Type B pancreatic cell (in vitro differentiated cells): ENCODE measurements at places on chromosomes 1 and 21. TPM values are rescaled to one million over a fixed set of nuclear protein-coding genes. Genes with fewer than 3 reads are reported as not detected.

Gene CDC20
- 33.9 and 114 TPM in 2 replicates for total RNA-seq

Gene COL8A2
- 0.14 and 2.5 TPM in 2 replicates for total RNA-seq

Gene HPDL
- 8.0 and 8.6 TPM in 2 replicates for total RNA-seq

GRCh38 chr1:45141247-45142003 lies 65.0 kb downstream of the ZSWIM5 start:
- no peaks in the 10 kb centered on the region for H3K36me3 ChIP-seq
- no peak overlapping the region for H3K27ac ChIP-seq
- H3K4me3 ChIP-seq = no peak overlapping the region
- no peaks in the 10 kb centered on the region for H3K27me3 ChIP-seq
- no peaks in the 10 kb centered on the region for H3K4me1 ChIP-seq
- DNase-seq = no peak

GRCh38 chr1:87450136-87450535 lies 121.5 kb downstream of the LMO4 start:
- H3K4me1 ChIP-seq = peaks cover 17% of the 10 kb centered on the region
- no peak for DNase-seq
- H3K36me3 ChIP-seq = no peaks in the 10 kb centered on the region
- H3K27ac ChIP-seq = no peak overlapping the region
